Right renal cortex interstitium (tissue), 3 donors: ENCODE measurements at places on chromosomes 6 and 20. TPM values are rescaled to one million over a fixed set of nuclear protein-coding genes. Genes with fewer than 3 reads are reported as not detected.

MCHR2 gene
- polyA plus RNA-seq = not detected

NKAIN2 gene
- 20.2 TPM for polyA plus RNA-seq

LY6G6F gene
- 1.5 TPM for polyA plus RNA-seq

TCF21 gene
- polyA plus RNA-seq = 184 TPM

SLC22A23 gene
- polyA plus RNA-seq = 10.2 TPM

CALHM6 gene
- 2.7 TPM for polyA plus RNA-seq

OPRL1 gene
- 1.1 TPM for polyA plus RNA-seq

SLC22A3 gene
- polyA plus RNA-seq = 3.8 TPM

TPD52L1 gene
- 114 TPM for polyA plus RNA-seq

TPBG gene
- 26.9 TPM for polyA plus RNA-seq
